ENCODE measurements at places on chromosomes 11 and 22. TPM values are rescaled to one million over a fixed set of nuclear protein-coding genes. Genes with fewer than 3 reads are reported as not detected.

The LRRC74B gene
- total RNA-seq: not detected

The SLC29A2 gene
- 0.11 TPM for total RNA-seq

The DCHS1 gene
- 35.2 TPM for total RNA-seq

The MS4A15 gene
- not detected for total RNA-seq

The DKK3 gene
- 253 TPM for total RNA-seq

The EI24 gene
- total RNA-seq: 106 TPM

The GLYAT gene
- not detected for total RNA-seq

The C1QTNF4 gene
- 0.25 TPM for total RNA-seq

The OR6T1 gene
- not detected for total RNA-seq

The PKDREJ gene
- not detected for total RNA-seq

The MIOX gene
- not detected for total RNA-seq

The TESMIN gene
- 0.87 TPM for total RNA-seq

The DDI1 gene
- total RNA-seq: not detected

The LGR4 gene
- total RNA-seq: 11.0 TPM

The PGA5 gene
- not detected for total RNA-seq

The FAM180B gene
- 0.12 TPM for total RNA-seq

The IL18 gene
- 2.3 TPM for total RNA-seq

The MRGPRX3 gene
- total RNA-seq: not detected

The TPST2 gene
- 29.2 TPM for total RNA-seq

The SHISAL1 gene
- total RNA-seq: 14.9 TPM

The OR51E2 gene
- 0.11 TPM for total RNA-seq

The PHF21B gene
- total RNA-seq: under 0.01 TPM

The FOLR1 gene
- 0.12 TPM for total RNA-seq

The OR2D2 gene
- 1.5 TPM for total RNA-seq

The TYR gene
- total RNA-seq: not detected

The MMP12 gene
- total RNA-seq: not detected

The KDM4E gene
- not detected for total RNA-seq

The P2RY6 gene
- 0.12 TPM for total RNA-seq

The SEPTIN3 gene
- 0.37 TPM for total RNA-seq

The PUS3 gene
- total RNA-seq: 14.9 TPM

The LRRC75B gene
- total RNA-seq: 10.1 TPM

The ACAT1 gene
- total RNA-seq: 114 TPM

The CTSW gene
- total RNA-seq: 0.12 TPM

The OR51B4 gene
- 0.11 TPM for total RNA-seq

The SYT13 gene
- not detected for total RNA-seq

The GDPD4 gene
- total RNA-seq: not detected

The ARHGAP8 gene
- total RNA-seq: 0.25 TPM

The OR4B1 gene
- not detected for total RNA-seq

The C22orf15 gene
- 0.77 TPM for total RNA-seq

The HBG1 gene
- not detected for total RNA-seq

The SLC35C1 gene
- total RNA-seq: 8.6 TPM

The ACCS gene
- total RNA-seq: 11.1 TPM

The ELP4 gene
- 22.2 TPM for total RNA-seq

The DGCR6 gene
- total RNA-seq: 2.2 TPM

The DHCR7 gene
- total RNA-seq: 73.9 TPM

The EIF3L gene
- total RNA-seq: 290 TPM

The PLEKHA7 gene
- not detected for total RNA-seq

The TEX12 gene
- total RNA-seq: 0.11 TPM

The PEX16 gene
- 27.4 TPM for total RNA-seq

The SLC22A6 gene
- not detected for total RNA-seq

The OR10G4 gene
- not detected for total RNA-seq

The ALDH3B1 gene
- total RNA-seq: 16.7 TPM

The CASP5 gene
- not detected for total RNA-seq

The APOL1 gene
- total RNA-seq: 9.8 TPM

The OR4X1 gene
- total RNA-seq: not detected

The TNRC6B gene
- 20.2 TPM for total RNA-seq

The KRTAP5-8 gene
- total RNA-seq: not detected

The PACSIN3 gene
- 29.7 TPM for total RNA-seq

The OR51I1 gene
- total RNA-seq: 0.11 TPM

The RAG1 gene
- 0.37 TPM for total RNA-seq

All from uterine smooth muscle cell (primary cell).